Neural crest cell (in vitro differentiated cells): ENCODE measurements at places on chromosomes 1 and 21.

GRCh38 chr1:109986054-109986444 lies 1.5 kb downstream of the AHCYL1 start:
- DNase-seq, result no peak

GRCh38 chr1:205026181-205026580 lies 16.8 kb upstream of the CNTN2 start:
- DNase-seq, result no peak

GRCh38 chr1:17119076-17119772 lies at the start of gene PADI2:
PADI2 (minus strand) TSS chr1:17119451; CDS start chr1:17119371, 80 bp downstream.
- DNase-seq, result peak; percentile 53

DNA sequence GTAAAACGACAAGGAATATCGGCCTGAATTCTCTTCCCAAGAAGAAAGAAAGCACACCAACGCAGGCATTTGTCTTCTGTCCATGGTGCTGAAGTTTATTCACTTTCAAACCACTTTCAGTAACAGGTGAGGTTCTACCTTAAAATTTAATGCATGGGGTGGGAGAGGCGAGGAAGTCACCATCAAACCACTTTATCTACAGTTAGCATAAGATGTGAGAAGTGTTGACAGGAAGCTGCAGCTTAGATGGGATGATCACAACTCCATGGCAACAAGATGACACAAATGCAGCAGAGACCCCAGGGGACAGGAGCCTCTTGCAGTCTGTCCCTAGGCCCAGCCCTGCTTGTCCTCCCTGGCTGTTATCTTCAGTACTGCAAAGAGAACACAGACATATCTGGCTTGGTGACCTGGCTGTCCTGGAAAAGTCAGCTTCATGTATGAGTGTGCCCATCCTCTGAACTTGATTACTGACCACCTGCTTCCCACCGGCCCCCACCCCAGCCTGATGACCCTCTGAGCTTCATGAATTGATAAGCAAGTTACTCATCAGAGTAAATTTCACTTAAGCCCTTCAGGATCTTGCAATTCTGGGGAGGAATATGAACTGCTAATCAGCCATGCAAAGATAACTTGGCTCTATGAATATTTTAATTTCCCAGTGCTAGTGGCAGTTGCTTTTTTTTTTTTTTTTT lies 1.8 kb downstream of the NPPA start:
- DNase-seq, result no peak

DNA sequence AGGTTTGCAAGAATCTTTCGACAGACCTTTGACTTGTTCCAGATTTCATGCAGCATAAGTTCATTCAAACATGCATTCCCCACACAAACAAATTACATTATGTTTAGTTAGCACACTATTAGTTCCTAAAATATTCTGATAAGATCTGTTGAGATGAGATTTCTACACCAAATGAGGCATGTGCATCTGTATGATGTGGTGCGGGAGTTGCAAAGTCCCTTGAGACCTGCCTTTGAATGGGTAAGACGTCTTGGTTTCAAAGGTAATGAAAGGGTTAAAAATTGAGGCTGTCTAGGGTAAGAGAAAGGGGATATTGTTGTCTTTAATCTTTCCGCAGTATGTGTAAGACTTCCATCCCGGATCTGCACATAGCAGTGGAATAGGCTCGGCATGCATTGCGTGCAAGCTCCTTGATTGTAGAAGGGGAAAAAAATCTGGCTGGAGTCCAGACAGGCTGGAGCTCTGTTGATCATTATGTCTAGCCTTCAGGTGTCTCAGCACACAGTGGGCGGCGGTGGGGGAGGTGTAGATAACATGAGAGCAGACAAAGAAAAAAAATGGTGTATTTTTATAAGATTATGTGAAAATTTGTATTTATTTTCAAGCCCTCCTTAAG lies 296.6 kb downstream of the PTPRC start:
- DNase-seq, result peak; percentile 36

GRCh38 chr1:31374511-31375196 lies 1.8 kb upstream of the FABP3 start:
- DNase-seq, result no peak
